ENCODE measurements at places on chromosomes 12 and 14.

DNA sequence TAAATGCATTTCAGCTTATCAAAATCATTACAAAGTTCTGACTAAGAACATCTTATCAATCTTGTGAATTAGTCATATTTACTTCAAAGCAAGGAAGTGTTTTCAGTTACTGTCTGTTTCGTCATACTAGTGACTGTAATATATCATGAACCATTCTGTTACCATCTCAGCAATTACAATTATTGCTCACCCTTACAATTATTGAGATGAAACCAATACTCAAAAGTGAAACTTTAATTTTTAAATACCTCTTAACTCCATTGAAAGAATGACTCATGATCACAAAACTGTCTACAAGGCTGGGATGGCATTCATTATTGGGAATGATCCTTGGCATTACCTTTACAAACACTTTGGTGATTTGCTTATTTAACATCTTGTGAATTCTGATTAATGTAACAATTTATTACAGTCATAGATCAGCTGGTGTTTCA, 90.3 kb downstream of the RPS6KA5 start:
- DNase-seq = no peak

DNA sequence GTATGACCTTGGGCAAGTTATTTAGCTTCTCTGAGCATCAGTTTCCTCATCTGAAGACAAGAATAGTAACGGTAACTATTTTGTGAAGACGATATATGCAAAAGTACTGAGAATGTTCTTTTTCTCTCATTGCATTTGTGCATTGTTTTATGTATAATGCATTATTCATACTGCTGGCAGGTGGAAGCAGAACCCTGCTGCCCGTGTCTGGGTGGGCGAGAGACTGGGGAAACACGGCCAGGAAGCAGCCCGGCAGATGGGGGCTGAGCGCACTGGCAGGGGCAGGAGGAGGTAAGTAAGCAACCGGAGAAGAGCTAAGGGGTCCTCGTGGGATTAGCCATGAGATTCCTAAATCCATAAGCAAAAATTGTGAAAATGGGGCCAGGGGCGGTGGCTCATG, 115.8 kb upstream of the MED13L start:
- no peak for DNase-seq

- no peak for DNase-seq
Observed at GRCh38 chr12:124617615-124618014, 50.2 kb upstream of the NCOR2 start.

DNA sequence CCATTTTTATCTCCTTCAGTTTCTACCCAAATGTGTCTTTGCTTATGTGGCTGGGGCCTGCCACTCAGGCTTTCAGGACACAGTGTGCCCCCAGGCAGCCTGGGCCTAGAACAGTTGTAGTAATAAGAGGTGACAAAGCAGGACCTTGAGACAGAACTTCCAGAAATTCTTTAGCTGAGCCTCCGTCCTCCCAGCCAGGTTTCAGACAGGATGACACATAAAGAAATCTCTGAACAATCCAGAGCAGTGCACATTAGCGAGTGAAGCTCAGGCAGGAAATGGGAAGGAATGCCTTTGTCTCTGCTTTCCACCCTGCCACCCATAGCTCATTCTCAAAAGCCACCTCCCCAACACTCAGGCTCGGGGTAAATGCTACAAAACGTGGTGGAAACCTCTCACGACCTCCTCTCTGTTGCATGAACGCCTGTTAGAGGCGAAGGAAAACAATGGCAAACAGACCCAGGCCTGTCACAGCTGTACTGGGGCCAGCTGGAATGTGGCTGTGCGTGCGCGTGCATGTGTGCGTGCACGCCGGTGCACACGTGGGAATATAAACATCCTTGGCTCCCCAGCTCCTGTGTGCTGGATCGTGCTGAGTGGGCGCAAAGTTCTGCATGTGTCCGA, 286.7 kb downstream of the ZFP36L1 start:
- DNase-seq = no peak

DNA sequence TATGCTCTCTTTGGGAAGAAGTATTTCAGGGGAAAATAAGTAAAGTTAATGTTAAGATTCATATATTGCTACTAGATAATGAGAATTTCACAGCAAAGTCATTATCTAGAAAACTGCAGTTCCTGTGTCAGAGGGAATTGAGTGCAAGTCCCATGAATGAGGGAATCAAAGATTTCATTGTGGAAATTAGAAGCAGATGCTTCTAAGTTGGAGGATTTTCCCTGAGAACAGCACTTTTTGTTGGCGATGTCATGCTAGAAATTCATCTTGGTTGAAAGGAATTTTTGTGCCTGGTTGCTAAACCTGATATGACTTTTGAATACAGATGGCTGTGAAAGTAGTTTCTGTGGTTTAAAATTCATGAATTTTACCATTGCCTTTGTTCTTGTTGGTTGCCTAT, 25.6 kb downstream of the FRMD6 start:
- no peak for DNase-seq

Measured in Panc1 (cell line).